ENCODE measurements at places on chromosomes 7 and 10.

DNA sequence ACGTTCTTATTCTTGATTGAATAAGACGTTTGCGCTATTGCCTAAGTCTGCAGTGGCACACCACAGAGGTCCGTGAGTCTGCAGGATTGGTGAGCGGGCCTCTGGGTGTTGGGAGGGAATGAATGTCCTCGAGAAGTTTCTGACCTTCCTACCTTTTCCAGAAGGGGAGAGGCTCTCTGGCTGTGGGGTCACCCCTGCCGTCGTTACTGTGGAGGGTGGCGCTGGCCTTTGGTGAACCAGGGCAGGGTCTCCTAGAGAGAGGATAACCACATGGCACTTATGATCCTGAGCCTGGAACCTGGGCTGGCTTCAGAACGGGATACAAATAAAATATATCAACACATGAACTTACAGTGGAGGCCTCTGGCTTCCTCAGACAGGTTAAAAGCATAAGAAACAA is 13.8 kb downstream of the IL15RA start:
- no peak for DNase-seq

- DNase-seq, result no peak
Observed at GRCh38 chr10:78812571-78813318, 256.0 kb upstream of the ZMIZ1 start.

DNA sequence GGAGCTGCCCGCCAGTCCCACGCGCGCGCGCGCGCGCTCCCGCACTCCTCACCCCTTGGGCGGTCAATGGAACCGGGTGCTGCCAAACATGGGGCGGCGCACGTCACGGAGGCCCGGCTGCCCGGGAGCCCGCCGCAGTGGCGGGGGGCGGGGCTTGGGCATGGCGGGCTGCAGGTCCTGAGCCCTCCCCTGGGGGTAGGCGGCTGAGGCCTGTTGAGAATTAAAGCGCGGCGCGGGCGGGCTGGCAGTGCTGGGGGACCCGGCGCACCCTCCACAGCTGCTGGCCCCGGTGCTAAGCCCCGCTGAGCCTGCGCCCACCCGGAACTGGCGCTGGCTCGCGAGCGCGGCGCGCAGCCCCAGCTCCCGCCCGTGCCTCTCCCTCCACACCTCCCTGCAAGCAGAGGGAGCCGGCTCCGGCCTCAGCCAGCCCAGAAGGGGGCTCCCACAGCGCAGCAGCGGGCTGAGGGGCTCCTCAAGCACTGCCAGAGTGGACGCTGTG is 634.2 kb downstream of the ANKRD7 start:
- DNase-seq, result no peak

GRCh38 chr7:3386423-3387190 is 85.6 kb downstream of the SDK1 start:
- no peak for DNase-seq

GRCh38 chr7:99380032-99380822 is 5.7 kb downstream of the ARPC1B start:
- no peak for DNase-seq

GRCh38 chr7:23184709-23185359 is 3.0 kb downstream of the NUP42 start:
- peak; percentile 62 for DNase-seq

DNA sequence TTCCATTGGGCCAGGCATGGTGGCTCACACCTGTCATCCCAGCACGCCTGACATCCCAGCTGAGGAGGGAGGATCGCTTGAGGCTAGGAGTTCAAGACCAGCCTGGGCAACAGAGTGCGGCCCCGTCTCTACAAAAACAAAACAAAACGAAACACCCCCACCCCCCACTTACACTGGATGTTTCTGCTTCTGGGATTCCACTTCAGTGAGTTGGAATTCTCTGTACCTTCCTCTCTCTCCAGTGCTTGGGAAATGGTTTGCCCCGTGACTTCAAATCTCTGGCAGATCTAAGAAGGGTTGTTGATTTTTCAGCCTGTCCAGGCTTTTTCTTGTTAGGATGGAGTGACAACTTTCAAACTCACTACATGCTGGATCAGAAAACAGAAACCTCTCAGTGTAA is 106.9 kb downstream of the ANLN start:
- no peak for DNase-seq

DNA sequence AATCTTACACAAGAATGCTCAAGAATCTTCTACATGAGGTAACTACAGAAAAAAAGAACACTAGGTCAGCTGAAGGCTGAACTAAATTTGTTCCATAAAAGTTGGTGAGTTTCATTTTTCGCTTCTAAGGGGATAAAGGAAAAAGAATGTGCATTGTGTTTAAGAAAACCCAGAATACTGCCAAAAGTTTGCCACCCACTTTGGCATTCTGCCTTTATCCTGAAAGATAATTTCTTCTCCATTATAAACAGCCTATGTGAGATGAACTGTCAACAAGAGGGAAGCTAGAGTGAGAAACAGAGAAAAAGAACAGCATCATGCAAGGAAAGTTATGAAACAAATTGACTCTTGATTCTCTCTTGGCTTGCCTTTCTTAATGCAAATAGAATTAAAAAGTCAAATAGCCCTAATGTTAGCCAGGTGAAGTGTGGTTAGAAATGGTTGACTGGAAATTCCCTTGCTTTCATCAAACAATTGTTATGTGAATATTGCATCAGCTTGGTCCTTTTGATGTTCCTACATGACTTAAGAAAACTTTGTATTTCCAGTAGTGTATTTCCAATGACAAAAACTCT is 25.8 kb downstream of the STEAP1 start:
- no peak for DNase-seq

GRCh38 chr10:123367195-123367594 is 213.0 kb downstream of the BUB3 start:
- DNase-seq, result no peak

GRCh38 chr10:46028584-46029460 is 1.6 kb downstream of the NCOA4 start:
- DNase-seq, result peak; percentile 6

- no peak for DNase-seq
Observed at GRCh38 chr7:153322991-153323390, 563.4 kb downstream of the ACTR3B start.

DNA sequence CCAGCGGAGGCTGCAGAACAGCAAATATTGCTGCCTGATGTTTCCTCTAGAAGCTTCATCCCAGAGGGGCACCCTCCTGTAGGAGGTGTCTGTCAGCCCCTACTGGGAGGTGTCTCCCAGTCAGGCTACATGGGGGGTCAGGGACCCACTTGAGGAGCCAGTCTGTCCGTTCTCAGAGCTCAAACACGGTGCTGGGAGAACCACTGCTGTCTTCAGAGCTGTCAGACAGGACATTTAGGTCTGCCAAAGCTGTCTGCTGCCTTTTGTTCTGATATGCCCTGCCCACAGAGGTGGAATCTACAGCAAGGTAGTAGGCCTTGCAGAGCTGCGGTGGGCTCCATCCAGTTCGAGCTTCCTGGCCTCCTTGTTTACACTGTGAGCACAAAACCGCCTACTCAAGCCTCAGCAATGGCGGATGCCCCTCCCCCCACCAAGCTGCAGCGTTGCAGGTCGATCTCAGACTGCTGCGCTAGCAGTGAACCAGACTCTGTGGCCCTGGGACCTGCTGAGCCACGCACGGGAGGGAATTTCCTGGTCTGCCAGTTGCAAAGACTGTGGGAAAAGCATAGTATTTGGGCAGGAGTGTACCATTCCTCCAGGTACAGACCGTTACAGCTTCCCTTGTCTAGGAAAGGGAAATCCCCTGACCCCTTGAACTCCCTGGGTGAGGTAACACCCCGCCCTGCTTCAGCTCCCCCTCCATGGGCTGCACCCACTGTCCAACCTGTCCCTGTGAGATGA is 17.7 kb upstream of the MINDY3 start:
- DNase-seq, result peak; percentile 11

- DNase-seq, result no peak
Observed at GRCh38 chr7:112449353-112449752, 907 bp upstream of the IFRD1 start.

- DNase-seq, result no peak
Observed at GRCh38 chr10:84548869-84549268, 220.5 kb downstream of the CCSER2 start.

- no peak for DNase-seq
Observed at GRCh38 chr7:149462101-149462520, 1.2 kb upstream of the ZNF777 start.

DNA sequence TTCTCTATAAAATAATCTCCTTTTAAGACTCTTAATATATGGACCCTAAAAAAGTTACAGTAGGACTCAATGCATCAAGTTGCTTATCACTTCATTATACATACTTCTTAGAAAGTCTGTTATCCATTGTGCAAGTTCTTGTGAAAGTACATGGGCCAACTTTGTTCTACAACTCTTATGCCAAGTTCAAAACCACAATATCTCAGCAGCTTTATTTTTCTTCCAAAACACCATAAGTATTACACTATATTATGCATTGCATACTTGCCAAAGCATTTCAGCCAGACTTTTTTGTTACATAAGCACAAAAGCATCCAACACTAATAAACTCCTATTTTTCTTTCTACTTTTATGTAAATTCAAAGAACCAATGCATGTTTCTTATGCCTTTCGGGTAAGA is 94.4 kb downstream of the AHR start:
- DNase-seq, result no peak

DNA sequence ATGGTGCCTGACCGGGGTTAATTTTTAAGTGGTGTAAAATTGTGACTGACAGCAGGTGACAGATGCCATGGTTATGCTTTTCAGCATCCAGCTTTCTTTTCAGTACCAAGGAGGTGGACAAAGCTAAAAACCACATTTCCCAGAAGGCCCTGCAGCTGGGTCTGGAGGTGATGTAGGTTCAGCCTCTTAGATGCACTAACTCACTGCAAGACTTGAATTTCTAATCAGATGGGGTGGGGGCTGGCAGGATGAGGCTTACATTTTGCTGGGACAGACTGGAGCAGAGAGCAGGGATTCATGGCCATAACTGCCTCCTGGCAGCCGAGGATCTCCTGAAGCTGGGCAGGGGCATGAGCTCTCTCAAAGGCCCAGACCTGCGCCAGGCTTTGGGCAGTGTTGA is 52.4 kb downstream of the PDIA4 start:
- no peak for DNase-seq

DNA sequence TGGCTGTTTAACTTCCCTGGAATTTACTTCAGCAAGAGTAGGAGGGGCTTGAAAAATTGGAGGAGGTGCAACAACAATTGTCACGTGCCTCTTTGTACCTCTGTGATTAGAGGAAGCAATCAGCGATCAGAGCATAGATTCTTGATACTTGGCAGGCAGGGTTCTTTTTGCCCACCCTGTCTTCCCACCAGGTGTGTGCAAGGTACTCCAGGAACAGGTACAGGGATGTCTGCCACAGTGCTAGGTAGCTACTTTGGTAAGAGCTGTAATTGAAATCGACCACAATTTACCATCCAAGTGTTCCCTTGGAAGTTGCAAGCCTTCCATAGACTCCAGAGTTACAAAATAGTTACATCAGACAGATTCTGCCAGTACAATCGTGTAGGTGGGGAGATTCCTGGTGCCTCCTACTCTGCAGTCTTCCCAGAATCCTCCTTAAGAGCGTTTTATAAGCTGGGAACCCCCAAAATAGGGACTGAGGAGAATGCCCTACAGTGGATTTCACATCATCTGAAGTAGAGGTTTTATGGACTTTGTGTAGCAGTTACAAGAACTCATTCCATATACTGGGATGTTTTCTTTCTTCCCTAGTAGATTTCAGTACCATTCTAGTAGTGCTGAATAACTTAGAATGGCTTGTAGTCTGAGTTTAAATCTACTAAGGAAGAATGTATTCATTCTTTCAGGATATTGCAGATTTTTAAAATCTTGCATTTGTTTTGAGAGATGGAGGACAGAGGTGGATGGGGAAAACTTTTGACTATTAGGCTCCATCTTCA is 101.9 kb downstream of the EXOC4 start:
- DNase-seq, result no peak

DNA sequence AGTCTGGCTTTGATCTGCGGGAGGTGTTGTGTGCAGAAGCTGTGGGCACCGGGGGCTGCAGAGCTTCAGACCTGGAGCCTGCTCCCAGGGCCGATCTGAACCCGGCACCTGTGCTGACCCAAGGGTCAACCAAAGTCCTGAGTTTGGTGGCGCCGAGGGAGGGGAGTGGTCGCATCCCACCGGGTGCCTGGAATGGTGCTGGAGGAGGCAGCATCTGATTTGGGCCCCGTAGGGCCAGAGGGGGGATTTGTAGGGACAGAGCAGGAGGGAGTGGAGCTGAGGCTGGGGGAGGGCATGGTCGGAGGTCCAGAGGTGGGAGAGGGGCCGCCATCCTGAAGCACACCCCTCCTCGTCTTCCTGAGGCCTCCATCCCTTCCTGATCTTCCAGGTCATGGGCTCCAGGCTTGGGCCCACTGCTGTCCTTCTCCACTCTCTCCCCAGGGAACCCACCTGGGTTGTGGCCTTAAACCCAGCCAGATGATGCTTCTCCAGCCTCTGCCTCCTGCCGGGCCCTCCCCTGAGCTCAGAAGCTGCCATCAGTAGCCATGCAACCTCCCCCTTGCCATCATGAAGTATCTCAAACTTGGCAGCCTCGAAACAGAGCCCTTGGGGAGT is 112.9 kb downstream of the LHPP start:
- DNase-seq, result no peak

GRCh38 chr7:151937286-151937685 is 19.0 kb upstream of the GALNTL5 start:
- DNase-seq, result no peak

GRCh38 chr7:27143950-27144780 is 684 bp upstream of the HOXA5 start:
- DNase-seq, result no peak

GRCh38 chr10:76112826-76113150 is 681.4 kb downstream of the LRMDA start:
- no peak for DNase-seq

DNA sequence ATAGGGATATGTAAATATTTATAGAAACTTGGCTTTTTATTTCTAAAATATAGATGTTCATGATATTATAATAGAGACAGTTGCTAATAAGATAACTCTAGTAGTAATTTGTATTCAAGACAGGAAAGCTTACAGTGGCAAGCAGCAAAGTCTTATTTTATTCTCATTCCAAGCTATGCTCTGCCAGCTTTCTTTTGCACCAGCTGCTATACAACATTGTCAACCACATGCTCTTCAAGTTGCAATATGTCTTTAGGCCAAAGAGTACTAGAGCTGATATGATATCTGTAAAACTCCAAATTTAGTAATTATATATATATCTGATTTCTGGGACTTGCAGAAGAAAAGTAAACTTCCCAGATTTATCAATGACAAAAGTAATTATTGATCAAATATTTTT is 350.1 kb downstream of the HGF start:
- DNase-seq, result no peak

DNA sequence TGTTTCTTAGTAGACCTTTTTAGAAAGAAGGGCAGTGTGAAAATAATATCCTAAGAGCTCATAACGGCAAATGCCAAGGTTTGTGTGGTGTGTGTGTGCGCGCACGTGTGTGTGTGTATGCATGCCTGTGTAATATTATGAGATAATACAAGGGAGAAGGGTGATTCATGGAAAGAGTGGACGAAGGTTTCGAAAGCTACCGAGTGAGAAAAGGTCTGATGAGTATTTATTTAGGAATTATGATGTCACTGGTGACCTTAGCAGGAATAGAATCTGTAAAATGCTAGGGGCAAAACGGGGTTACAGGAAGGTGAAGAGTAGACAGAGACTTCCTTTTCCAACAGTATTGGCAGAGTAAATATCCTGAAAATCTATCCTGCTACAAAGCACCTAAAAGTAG is 107.3 kb downstream of the AHR start:
- DNase-seq, result peak; percentile 66

- peak; percentile 7 for DNase-seq
Observed at GRCh38 chr10:132065491-132066105, at the start of gene JAKMIP3. Gene JAKMIP3, plus strand, starts transcription at chr10:132065946. Its CDS starts 38,863 bp downstream, at chr10:132104809.
